ENCODE measurements at places on chromosomes 5 and 9. TPM values are rescaled to one million over a fixed set of nuclear protein-coding genes. Genes with fewer than 3 reads are reported as not detected.

The KIF4B gene
- total RNA-seq: not detected

The SPATA31E1 gene
- total RNA-seq: not detected

The HK3 gene
- 4.2 TPM for total RNA-seq

The CCDC192 gene
- total RNA-seq: 1.1 TPM

The BTNL3 gene
- total RNA-seq: not detected

The TCERG1 gene
- total RNA-seq: 38.6 TPM

The BAG1 gene
- total RNA-seq: 108 TPM

The CDC20B gene
- not detected for total RNA-seq

The RGMB gene
- total RNA-seq: 198 TPM

The SPATA31D4 gene
- total RNA-seq: not detected

The CYLC2 gene
- not detected for total RNA-seq

The TMEM232 gene
- total RNA-seq: 1.7 TPM

The ANKRD18A gene
- total RNA-seq: 0.58 TPM

The REEP2 gene
- total RNA-seq: 24.5 TPM

The PTCH1 gene
- total RNA-seq: 25.1 TPM

The FGD3 gene
- total RNA-seq: 5.1 TPM

The LECT2 gene
- total RNA-seq: not detected

The RFESD gene
- total RNA-seq: 0.83 TPM
